Epithelial cell of proximal tubule (primary cell): ENCODE measurements at places on chromosomes 12 and 14.

GRCh38 chr12:100365411-100365810 is 8.5 kb downstream of the SLC17A8 start:
- no peak for DNase-seq

- DNase-seq: no peak
These were observed 108.0 kb downstream of the PPP2R5E start for GRCh38 chr14:63435204-63435603.

- DNase-seq: no peak
These were observed 108.1 kb downstream of the ERC1 start for GRCh38 chr12:1099158-1099557.

- DNase-seq: no peak
These were observed 61.7 kb downstream of the DIO3 start for GRCh38 chr14:101623077-101623372.

GRCh38 chr12:3367750-3368444 is 123.1 kb upstream of the PRMT8 start:
- DNase-seq: no peak
